ENCODE measurements at places on chromosomes 5 and 9.

- DNase-seq: no peak
These were observed 33.0 kb downstream of the GOLGA2 start for GRCh38 chr9:128242828-128243214.

DNA sequence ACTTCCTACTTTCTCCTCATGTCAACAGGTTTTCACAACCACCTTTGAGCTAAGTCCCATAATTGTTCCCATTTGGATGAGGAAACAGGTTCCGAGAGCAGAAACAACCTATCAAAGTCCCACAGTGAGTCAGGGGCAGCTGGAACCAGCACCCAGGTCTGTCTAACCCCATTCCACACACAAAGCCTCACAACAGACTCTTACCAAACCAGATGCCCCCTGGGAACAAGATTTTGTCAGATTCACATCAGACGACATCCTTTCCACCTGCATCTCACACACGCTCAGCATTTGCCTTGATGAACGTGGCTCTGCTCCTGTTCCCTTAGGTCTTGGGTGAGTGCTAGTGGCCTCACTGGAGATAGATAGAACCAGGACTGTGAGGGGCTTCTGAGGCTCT is 17.0 kb downstream of the SWI5 start:
- no peak for DNase-seq

GRCh38 chr5:102857076-102857818 is 102.1 kb downstream of the PAM start:
- no peak for DNase-seq

DNA sequence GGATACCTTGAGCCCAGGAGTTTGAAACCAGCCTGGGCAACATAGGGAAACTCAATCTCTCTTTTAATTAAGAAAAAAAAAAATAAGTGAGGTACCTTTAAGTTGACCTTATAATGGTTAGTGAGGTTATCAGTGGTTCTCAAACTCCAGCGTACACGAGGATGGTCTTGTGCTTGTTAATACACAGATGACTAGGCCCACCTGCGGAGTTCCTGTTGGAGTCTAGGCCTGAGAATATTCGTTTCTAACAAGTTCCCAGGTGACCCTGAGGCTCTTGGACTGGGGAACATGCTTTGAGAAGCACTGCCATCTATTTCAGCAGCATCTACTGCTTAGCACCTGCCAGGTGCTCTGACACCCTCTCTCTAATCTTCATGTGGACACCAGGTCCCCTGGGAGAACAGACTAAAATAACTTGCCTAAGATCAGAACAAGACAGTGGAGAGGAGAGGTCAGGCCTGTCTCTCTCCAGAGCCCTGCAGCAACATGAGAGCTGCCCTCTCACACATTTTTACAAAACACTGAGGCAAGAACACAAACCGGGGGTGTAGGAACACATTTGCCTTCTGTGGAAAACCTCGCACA is 24.6 kb downstream of the TLE1 start:
- no peak for DNase-seq

DNA sequence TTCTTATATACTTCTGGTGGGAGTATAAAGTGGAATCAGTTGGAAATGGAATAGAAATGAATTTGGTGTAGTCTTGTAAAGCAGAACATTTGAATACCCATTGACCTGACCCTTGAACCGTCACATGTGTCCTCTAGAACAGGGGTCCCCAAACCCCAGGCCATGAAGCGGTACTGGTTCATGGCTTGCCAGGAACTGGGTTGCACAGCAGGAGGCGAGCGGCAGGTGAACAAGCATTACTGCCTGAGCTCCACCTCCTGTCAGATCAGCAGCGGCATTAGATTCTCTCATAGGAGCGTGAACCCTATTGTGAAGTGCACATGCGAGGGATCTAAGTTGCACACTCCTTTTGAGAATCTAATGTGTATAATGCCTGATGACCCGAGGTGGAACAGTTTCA is 80.0 kb downstream of the RANBP17 start:
- DNase-seq: no peak

DNA sequence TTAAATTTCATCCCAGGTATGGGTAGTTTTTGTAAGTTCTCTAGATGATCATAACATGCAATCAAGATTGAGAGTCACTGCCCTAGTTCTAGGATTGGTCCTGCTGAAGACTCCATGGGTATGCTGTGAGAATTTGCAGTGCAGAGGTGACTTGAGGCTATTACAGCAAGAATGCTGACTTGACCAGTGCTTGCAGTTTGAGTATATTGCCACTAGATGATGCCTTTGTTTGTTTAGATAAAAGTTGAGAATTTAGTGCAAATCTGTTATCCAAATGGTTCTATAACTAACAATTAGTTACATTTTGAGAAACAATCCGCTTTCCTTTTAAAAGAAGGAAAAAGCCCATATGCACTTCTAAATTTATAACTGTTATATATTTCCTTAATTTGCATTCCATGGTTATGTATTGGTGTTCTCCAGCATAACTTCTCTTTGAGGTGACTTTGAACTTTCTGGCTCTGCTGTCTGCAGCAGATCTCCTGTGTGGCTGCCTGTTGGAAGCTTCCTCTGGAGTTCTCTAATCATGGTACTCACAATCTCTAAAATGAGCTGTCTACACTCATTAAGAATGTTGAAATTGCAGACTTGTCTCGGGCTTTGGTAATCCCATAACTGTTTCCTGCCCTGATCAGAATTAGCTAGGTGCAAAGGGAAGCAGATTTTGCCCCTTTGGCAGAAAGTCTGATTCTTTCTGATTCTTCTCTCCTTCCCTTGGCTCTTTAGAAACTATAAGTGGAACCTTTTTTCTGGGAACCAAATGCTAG is 24.9 kb downstream of the MELK start:
- DNase-seq: no peak

- no peak for DNase-seq
These were observed 109.4 kb downstream of the LIFR start for GRCh38 chr5:38447056-38447455.

- DNase-seq: no peak
These were observed 24.4 kb upstream of the SMAD5 start for GRCh38 chr5:136108180-136108611.

DNA sequence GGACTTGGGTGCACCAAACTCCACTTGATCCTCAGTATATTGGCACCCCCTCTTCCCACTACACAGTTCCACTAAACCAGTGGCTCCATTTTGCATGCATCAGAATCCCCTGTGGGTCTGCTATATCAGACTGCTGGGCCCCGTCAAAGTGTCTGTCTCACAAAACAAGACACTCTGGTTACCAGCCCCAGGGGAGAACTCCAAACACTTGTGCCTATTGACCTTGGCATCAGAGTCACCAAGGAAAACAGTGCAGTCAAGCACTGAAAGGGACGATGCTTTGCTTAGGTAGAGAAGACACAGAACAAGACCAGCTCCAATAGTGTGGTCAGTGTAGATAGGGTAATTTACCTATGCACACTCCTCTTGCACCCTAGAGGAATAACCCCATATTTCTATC is 205.8 kb upstream of the RAI14 start:
- DNase-seq: no peak

DNA sequence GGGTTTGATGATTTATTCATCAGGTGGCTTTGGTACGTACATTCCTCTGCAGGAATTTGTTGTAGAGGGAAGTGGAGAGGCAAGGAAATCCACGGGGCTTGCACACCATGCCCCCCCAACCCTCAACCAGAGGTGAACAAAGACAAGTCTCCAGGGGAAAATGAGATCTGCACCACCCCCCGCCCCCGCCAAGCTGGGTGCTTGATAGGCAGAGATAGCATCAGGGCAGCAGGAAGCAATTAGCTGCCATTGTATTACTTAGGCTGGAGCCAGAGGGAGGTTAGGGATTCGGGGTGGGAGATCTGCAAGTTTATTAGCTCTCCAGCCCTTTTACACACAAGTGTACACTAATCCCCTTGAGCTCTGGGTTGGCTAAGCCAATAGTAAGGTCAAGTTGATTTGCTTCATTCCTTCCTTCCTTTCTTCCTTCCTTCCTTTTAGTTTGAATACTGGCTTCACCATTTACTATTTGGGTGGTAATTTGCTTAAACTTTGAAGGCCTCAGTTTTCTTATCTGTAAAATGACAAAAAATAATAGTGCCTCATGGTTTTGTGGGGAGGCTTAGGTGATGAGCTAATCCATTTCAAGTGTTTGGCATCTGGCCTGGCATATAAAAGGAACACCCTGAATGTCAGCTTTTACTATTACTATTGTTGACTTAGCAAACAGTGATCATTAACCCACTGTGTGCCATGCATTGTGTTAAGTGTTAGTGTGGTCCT is 34.1 kb downstream of the SPRY4 start:
- no peak for DNase-seq

DNA sequence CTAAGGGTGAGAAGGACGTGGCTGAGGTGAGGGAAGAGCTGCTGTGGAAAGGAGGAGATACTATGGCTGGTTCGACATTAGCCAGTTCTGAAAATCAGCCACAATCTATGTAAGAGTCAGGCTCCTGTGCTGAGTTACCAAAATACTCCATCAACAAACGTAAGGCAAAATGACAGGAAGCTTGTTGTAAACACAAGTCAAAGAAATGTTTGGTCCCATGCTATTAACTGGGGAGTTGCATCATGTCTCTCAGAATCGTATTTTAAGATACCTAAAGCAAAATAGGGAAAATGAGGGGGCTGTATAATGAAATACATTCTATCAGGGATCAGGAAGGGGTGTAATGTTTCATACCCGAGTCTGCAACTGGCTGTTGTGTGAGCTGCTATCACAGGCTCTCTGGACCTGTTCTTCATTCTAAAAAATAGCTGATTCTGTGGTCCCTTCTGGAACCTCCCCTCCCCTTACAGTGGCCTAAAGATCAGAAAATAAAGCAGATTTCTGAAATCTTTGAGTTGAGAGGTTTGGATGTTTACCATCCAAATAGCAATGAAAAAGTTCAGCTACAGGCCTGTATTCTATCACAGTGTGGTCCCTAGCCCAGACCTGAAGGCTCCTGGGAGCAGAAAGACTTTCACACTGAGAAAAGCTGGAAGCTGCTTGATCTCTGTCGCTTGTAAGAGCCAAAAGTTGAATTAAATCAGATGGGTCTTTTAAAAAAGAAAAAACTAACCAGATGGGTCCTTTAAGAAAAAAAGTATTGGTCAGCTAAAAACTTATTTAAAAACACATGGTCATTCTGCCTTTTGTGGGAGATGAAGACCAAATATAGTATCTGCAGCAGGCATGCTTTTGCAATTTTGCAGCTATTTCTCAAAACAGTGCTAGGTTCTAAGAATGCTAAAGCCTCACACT is 97.8 kb upstream of the SMC5 start:
- DNase-seq: no peak

- no peak for DNase-seq
These were observed 12.3 kb upstream of the SKP1 start for GRCh38 chr5:134189031-134189430.

- DNase-seq: no peak
These were observed 19.6 kb downstream of the MFAP3 start for GRCh38 chr5:154058055-154059038.

- DNase-seq: no peak
These were observed 410.9 kb upstream of the TRPC7 start for GRCh38 chr5:136776022-136776927.

- DNase-seq: no peak
These were observed 193.0 kb downstream of the KIAA0825 start for GRCh38 chr5:94425396-94425795.

GRCh38 chr5:2894316-2894715 is 142.8 kb upstream of the IRX2 start:
- DNase-seq: no peak

- DNase-seq: no peak
These were observed 76.7 kb upstream of the CHD1 start for GRCh38 chr5:99005506-99005905.

DNA sequence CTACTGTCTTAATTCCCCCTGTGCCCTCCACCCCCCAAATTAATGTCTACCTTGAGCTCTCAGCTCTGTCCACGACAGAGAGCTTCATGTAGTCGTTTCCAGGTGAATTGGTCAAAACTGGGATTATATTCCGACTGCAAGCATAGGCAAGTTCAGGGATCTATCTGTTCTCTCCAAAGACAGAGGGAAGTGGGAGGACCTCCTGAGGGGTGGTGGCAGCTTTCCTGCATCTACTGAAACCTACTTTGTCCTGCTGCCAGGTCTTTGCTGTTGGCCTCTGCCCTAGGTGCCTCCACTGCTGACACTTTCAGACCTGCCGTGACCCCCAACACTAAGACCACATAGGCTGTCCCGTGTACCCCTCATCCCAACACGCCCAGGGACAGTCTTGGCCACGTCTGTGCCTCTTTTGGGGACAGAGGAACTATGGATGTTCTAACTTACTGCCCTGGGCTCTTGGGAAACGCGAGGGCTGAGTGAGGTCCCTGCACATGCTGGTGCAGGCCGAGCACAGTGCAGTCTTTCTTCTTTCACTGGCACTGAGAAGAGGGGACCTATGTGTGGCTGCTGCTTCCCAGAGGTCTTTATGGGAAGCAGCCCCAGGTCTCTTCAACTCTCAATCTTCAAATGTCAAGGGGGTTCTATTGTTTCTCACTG is 125.6 kb downstream of the NTRK2 start:
- DNase-seq: no peak

GRCh38 chr9:114924327-114924726 is 6.1 kb downstream of the TNFSF8 start:
- DNase-seq: no peak

GRCh38 chr5:68187268-68188055 is 28.1 kb upstream of the PIK3R1 start:
- no peak for DNase-seq

DNA sequence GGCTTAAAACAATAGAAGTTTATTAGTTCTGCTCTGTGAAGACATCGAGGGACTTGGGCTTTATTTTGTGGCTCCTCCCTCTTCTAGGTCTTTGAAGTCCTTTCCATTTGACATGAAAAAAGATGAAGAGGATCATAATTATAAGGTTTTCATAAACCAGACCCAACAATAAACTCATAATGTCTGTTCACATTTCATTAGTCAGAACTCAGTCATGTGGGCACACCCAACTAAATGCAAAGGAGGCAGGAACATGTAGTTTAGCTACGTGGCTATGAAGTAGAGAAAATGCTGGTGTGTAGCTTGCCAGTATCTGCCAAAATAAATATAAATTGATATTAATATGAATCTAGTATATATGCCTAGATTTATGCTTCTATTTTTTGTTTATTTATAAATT is 393.9 kb upstream of the C9orf72 start:
- DNase-seq: no peak

DNA sequence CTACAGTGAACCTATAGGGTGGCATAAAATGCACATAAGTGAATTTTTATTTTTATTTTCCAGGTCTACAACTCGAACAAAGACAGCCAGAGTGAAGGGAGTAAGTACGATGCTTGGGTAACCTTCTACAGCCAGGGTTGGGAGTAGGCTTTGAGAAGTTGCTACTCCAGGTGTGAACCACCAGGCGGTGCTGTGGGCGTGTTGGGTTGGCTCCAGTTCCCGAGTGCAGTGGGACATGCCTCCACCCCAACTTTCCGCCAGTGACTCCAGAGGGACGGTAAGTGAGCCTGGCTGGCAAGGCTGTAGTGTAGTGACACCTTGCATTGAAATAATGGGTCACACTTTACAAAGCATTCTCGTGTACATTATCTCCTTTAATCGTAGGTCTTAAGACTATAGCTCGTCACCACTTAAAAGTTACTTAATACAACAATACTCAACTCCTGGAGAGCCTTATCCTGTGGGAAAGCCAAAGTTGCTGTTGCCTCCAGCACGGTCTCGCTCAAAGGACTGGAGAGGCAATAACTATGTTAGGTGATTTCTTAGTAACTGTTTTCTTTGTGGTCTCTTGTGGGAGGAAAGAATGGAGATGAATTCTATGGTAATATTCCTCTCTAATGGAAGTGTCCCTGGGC is 244.0 kb downstream of the ARHGAP26 start:
- no peak for DNase-seq

- DNase-seq: no peak
These were observed 449.1 kb downstream of the PSAT1 start for GRCh38 chr9:78746010-78746409.

All from immature natural killer cell (primary cell).